ENCODE measurements at places on chromosomes 4 and X.

- DNase-seq = no peak
Measured at GRCh38 chr4:66339007-66339406, 668.7 kb upstream of the EPHA5 start.

DNA sequence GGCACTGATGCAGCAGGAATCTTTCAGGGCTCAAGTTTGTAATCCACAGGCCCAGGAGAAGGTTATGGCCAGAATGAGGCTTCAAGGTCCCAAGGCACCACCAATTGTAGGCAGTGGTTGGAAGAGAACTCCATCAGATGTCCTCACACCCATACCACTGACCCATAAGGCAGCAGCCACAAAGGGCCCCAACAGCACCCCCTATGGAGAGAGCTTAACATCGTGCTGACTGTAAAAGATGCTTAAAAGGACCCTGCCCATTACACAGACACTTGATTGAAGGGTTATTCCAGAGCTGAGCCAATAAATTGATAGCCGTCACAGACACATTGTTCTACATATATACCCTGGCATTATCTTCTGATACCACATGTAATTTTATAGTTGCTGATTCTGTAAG, 113.7 kb downstream of the SOWAHB start:
- no peak for DNase-seq

GRCh38 chrX:661154-661553, 30.6 kb downstream of the SHOX start:
- no peak for DNase-seq

- DNase-seq = no peak
Measured at GRCh38 chrX:2898846-2899512, 30.2 kb downstream of the ARSD start.

GRCh38 chr4:185381288-185382196, 14.2 kb downstream of the LRP2BP start:
- DNase-seq = no peak

DNA sequence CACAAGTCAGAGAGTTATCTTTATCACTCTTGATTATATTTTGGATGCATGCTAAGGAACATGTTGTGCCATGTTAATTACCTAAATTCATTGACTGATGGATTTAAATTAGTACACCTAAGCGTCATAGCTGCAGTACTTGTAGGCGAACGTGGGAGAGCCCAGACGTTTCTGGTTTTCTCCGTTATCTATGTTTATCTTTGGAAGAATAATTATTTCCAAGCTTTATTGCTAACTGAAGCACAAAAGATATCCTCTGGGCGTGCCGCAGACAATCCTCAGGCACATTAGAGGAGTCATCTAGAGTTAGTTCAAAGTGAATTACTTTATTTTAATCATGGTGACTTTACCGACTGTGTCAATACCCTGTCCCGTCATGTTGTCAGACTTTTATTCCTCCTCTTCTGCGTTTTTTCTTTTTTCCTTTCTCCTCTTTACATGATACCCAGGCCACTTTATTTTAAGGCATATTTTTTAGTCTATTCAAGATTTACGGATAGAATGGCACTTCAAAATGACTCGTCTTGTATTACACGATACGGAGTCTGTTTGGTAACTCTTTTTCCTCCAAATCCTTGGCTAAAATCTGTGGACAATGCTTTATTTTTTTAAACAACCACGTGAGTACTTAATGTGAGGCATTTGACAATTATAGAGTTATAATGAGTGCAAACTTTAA, 632.0 kb upstream of the TENM3 start:
- no peak for DNase-seq

DNA sequence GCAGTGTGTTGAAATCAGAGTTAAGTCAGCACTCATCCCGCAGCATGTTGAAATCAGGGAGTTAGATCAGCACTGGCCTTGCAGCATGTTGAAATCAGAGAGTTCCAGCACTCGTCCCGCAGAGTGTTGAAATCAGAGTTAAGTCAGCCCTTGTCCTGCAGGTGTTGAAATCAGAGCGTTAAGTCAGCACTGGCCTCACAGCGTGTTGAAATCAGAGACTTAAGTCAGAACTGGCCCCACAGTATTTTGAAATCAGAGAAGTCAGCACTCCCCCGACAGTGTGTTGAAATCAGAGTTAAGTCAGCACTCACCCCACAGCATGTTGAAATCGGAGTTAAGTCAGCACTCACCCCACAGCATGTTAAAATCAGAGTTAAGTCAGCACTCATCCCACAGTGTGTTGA, 10.9 kb upstream of the UVSSA start:
- DNase-seq = no peak

- DNase-seq = no peak
Measured at GRCh38 chrX:10172877-10173276, 16.1 kb downstream of the CLCN4 start.

- DNase-seq = no peak
Measured at GRCh38 chr4:86048426-86048825, 311.4 kb downstream of the MAPK10 start.

DNA sequence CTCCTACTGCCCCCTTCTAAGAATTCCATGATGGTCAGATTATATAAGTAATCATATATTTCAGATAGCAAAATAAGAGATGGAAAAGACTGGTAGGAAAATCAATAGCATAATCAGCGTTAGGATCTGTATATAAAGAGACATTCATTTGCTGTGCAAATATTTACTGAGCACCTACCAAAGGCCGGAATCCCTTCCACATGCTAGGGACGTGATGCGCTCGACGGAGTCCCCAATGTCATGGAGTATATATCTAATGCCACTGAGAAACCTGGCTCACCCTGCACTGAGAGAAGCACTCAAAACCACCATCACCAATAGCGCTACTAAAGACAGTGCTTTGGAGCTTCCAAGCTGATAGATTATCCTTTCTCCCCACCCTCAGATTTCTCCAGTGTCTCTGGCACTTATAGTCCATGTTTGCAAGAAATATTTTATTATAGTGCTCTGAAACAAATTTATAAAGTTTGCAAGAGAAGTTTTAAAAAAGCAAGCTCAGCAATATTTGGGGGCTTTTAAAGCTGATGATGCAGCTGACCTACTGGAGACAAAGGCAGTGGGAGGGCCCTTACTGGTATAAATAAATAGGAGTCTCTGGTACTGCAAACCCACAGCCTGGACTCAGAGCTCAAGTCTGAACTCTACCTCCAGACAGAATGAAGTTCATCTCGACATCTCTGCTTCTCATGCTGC, at the start of gene CXCL13:
TSS of gene CXCL13 (plus strand) at position 611 of the 693 bp plus-strand sequence. CDS start at position 657, 46 bp downstream.
- no peak for DNase-seq

- DNase-seq = no peak
Measured at GRCh38 chr4:70908993-70909556, 6.9 kb downstream of the MOB1B start.

DNA sequence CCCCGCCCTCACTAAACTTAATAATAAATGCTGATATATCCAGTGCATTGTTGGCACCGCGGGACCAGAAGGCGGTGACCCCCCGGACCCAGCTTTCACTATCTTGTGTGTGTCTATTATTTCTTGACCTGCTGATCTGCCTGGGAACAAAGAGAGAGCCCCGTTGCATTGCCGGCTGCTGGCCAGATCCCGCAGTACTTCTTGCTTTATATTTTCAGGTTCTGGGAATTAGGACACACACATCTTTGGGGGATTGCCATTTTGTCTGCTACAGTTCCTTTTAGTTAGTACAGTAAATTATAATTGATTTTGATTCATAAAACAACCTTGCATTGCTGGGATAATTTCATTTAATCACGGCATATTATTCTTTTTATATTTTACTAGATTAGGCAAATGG, 2.2 kb upstream of the RTL8B start:
- DNase-seq = no peak

DNA sequence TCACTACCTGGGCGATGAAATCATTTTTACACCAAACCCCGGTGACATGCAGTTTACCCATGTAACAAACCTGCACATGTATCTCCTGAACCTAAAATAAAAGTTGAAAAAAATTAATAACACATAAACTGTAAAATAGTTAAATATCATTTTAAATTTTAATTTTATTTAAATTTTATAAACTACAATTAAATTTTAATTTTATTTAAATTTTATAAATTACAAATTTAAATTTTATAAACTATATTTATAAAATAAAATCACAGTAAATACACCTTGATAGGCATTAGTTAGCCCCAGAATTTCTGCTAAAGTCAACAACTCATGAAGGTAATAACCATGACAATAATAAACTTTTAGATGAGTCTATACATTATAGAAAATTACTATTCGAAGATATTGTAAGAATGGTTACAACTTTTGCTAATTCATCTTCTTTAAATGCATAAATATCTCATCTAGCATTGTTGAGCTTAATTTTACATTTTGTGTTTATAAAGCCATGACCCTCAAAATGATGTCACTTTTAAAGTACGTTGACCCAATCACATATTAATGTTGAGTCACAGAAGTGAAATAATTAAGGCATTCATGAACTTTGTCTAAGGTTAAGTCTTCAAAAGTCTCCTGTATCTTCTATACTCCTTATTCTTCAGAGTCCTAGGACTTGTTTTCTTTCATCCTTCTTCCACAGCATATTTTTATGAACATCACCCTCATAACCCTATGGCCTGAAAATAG, 755.8 kb upstream of the LCORL start:
- DNase-seq = no peak

GRCh38 chr4:175176710-175177109, 258.6 kb downstream of the ADAM29 start:
- DNase-seq = no peak

- no peak for DNase-seq
Measured at GRCh38 chr4:74873545-74874301, 59.2 kb upstream of the PARM1 start.

DNA sequence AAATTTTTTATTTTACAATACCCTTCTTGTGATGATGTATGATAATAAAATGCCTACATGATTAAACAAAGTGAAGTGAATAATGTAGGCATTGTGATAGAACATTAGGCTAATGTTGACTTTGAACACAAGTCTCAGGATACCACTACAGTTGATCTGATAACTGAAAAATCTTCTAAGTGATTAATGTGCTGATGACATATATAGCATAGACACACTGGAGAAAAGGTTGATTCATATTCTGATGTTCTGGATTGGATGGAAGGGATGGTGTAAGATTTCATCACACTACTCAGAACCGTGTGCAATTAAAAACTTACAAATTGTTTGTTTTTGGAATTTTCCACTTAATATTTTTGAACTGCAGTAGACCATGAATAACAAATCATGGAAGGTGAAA, 738.5 kb downstream of the TECRL start:
- DNase-seq = no peak

DNA sequence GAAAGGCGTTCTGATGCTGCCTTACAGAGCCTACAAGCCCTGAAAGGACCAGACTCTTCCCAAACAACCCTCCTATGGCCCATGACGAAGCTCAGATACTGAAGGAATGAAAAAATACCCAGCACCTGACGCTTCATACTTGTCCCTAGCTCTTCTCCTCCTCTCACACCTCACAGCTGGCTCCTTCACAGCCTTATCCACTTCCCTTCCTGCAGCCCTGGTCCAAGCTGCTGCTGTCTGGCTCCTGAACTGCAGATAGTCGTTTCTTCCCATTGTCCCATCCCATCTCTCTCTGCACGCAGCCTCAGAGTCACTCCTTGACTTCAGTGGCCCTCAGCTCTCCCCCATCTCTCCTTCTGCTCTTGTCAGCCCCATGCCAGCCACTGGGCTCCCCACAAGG, 56.6 kb downstream of the FAM193A start:
- no peak for DNase-seq

- no peak for DNase-seq
Measured at GRCh38 chrX:137915466-137915865, 349.5 kb downstream of the ZIC3 start.

DNA sequence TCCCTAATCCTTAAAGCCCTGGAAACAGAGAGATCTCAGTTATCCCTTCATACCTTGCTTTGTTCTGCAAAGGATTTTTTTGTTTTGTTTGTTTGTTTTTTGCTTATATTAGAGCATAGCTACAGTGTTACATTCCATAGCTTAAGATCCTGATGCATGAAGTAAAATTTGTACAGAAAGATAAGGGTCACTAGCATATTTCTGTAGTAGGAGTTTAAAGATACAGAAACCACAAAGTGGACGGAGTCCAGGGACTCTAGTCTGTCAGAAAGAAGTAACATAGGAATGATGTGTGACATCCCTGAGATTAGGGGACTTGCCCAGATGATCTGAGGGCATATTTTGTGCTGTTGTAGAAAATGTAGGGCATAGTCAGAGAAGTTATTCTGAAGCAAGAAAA, 151.9 kb upstream of the PLAC1 start:
- no peak for DNase-seq

DNA sequence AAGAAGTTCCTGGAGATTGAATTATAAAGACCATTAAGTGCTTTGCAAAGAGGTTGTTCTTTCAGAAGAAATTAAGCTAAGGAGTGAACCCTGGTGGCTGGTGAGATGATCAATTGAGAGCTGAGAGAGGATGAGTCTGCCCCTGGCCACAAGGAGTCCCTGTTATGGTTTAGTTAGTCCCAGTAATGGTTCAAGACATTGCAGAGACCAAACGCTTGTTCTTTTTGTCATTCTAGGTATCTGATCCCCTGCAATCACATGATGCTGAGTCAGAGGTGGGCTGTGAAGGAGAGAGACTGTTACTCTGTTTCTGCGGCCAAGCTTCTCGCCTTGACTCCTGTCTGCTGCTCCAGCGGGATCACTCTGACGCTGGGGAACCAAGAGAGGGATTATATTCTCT, 114.5 kb downstream of the GATB start:
- no peak for DNase-seq

- no peak for DNase-seq
Measured at GRCh38 chr4:127506283-127506682, 126.5 kb upstream of the INTU start.

DNA sequence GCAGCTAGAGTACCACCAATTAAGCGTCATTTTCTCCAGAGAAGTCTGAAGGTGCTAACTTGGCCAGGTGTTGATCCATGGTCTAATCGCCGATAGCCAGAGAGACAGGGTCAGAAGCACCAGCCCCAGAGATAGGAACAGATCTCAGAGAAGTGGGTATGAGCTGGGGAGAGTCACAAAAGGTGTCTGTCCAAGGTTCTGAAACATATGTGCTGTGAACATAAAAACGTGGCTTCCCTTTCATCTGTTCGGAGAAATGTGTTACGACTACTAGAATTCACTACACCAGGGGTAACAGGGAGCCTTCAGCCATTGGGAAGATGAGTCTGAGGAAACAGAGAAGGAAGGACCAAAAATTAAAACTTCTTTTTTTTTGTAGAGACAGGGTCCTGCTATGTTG, 91.3 kb downstream of the FBXL5 start:
- DNase-seq = no peak

DNA sequence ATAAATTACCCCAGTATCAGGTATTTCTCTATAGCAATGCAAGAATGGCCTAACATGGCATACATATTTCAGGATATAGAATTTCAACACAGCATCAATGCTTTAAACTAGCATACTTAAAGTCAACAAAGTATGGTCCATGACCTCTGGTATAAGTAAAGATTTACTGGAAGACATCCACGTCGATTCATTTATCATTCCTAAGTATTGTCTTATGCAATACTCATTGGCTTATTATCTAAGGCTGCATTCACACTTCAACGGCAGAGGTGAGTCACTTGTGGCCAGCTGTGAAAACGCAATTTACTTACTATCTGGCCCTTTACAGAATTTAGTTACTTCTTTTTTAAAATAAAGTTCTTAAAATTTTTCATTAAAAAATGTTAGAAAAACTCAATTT, 42.6 kb downstream of the ADGRA3 start:
- DNase-seq = no peak

- DNase-seq = no peak
Measured at GRCh38 chrX:110755611-110756010, 40.0 kb downstream of the CHRDL1 start.
